ENCODE measurements at places on chromosomes 3 and 15. TPM values are rescaled to one million over a fixed set of nuclear protein-coding genes. Genes with fewer than 3 reads are reported as not detected.

PAK2 gene
- total RNA-seq: 76.7 TPM

PODXL2 gene
- 5.9 TPM for total RNA-seq

RTP3 gene
- not detected for total RNA-seq

PXYLP1 gene
- total RNA-seq: 21.9 TPM

PRR20G gene
- not detected for total RNA-seq

HESX1 gene
- 1.3 TPM for total RNA-seq

OXTR gene
- total RNA-seq: 24.0 TPM

SATB1 gene
- 10.6 TPM for total RNA-seq

ATP8B4 gene
- total RNA-seq: not detected

FAM81A gene
- total RNA-seq: not detected

FURIN gene
- total RNA-seq: 98.3 TPM

CCR2 gene
- not detected for total RNA-seq

PLSCR2 gene
- not detected for total RNA-seq

SLC6A20 gene
- total RNA-seq: not detected
